ENCODE measurements at places on chromosomes 5 and 9.

DNA sequence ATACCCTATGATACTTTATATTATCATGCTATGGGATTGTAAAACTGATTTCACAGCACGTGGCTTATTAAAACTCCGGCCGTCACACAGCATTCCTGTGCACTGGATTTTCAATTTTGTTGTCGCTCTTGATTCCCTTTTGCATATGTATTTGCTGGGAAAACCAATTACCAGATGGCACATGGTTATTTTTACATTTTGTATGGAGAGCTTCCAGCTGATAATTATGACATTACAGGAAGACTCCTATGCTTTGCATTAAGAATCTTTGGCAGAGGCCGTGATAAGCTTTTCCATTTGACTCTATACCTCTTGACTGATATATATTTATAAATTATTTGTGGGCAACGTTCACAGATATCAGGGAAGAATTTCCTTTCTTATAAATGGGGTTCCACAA, 381.2 kb upstream of the RORB start:
- no peak for DNase-seq

- no peak for DNase-seq
Measured at GRCh38 chr5:10133830-10134229, 115.9 kb downstream of the ATPSCKMT start.

- DNase-seq, result no peak
Measured at GRCh38 chr9:11872471-11872870, 820.7 kb upstream of the TYRP1 start.

GRCh38 chr5:54282876-54283275, 27.5 kb downstream of the ARL15 start:
- no peak for DNase-seq

DNA sequence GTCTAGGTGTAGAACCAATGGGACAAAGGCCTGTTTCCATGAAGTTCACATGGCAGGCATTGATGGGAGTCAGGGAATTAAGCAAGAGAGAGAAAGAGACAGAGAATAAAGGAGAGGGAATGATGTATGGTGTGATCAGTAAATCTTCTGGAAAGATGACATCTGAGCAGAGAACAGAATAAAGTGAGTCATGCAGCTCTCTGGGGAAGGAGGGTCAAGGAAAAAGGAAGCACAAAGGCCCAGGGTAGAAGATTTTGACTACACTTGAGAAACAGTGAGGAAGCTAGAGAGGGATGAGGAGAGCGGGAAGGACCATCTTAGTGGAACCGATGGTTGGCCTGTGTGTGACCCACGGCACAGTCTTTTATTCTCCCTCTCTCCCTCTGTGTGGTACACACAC, 425.9 kb downstream of the SPOCK1 start:
- DNase-seq, result no peak

DNA sequence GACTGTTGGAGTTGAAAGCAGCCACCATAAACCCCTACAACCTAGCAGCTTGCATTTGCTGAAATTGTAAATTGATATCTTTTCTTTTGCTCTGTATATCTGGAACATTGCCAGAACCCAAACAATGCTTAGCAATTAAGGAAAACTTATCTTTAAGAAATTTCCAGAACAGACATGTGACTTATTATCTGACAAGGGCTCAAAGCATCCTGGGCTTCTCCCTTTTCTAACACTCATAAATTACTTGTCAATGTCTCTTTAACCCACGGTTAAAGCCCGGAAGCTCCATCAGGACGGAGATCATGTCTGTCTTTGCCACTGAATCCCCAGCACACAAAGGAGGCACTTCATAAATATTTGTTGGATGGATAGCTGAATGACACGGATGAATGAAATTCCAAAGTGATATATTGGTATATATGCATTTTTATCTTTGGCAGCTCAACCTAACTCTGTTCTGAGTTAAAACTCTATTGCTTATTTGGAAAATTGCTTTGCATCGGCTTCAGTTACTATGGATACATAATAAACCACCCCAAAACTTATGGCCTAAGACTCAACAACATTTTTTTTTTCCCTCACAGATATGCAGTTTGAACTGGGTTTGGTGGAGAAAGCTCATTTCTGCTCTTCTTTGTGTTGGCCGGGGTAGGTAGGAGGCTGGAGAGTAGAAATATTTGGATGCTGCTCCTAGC, 103.1 kb upstream of the CLINT1 start:
- no peak for DNase-seq

- no peak for DNase-seq
Measured at GRCh38 chr9:107740088-107740980, 250.8 kb upstream of the KLF4 start.

Data from HS-27A (cell line).